A673 (cell line): ENCODE measurements at places on chromosomes 7 and 10.

- DNase-seq: no peak
Measured at GRCh38 chr7:148289630-148290029, 300.9 kb upstream of the C7orf33 start.

DNA sequence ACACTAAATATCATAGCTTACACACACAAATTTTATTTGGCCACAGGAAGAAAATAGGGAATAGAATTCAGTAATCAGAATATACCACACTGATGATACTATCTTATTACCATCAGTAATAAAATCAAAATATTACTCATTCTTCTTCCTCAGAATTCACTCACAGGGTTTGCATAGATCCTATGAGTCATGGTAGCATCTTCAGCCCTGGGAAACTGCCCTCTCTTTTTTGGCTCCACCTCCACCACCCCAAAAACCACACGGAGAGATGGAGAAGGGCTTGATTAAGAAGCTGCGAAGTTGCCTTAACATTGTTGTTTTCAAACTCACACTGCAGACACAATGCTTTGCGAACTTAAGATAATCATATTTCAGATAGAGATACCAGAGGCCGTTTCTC, 154.1 kb upstream of the AHR start:
- DNase-seq: peak; percentile 16

DNA sequence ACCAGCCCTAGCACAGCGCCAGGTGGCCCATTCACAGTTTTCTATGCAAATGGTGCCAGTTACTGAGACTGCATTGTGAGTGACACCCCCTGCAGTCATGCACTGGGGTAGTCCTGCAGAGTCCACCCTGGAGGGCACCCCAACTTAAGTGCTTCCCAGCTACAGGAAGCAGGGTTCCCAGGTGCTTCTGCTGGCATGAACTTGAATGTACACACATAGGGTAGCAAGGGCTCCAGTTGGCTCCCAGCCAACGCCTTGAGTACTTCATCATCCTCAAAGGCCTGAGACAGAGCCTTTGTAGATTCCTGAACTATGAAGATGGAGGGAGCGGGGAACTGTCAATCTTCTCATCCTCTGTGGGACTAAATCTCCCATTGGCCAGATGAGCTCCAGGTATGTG, 11.5 kb upstream of the NPFFR1 start:
- DNase-seq: no peak

GRCh38 chr10:119859420-119860258, 13.0 kb downstream of the MCMBP start:
- peak; percentile 53 for DNase-seq

DNA sequence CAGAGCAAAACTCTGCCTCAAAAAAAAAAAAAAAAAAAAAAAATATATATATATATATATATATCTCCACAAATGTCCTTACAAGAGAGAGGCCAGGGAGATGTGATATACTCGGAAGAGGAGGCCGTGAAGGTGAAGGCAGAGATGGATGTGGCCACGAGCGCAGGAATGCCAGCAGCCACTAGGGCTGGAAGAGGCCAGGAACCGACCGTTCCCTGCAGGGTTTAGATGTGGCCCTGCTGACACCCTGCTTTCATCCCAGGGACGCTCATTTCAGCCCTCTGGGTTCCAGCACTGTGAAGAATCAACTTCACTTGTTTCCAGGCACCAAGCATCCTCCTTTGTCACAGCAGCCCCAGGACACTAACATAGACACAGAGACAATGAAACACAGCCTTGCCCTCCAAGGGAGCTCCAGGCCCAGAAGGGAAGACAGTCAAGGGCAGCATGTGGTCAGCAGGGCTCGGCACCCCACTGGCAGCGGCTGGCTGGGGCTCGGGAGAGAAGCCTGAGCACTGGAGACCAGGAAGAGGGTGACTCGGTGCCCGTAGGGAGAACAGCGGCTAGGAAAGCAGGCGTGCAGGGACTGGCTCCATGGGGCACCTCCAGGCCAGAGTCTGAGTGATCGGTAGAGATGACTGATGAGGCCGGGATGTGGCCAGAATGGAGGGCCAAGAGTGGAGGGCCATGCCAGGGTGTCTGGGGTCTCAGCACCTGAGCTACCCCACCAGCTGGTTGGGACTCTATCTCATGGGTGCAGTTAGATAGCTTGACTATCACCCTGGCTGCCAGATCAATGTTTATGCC, 7.6 kb downstream of the WDR86 start:
- no peak for DNase-seq

DNA sequence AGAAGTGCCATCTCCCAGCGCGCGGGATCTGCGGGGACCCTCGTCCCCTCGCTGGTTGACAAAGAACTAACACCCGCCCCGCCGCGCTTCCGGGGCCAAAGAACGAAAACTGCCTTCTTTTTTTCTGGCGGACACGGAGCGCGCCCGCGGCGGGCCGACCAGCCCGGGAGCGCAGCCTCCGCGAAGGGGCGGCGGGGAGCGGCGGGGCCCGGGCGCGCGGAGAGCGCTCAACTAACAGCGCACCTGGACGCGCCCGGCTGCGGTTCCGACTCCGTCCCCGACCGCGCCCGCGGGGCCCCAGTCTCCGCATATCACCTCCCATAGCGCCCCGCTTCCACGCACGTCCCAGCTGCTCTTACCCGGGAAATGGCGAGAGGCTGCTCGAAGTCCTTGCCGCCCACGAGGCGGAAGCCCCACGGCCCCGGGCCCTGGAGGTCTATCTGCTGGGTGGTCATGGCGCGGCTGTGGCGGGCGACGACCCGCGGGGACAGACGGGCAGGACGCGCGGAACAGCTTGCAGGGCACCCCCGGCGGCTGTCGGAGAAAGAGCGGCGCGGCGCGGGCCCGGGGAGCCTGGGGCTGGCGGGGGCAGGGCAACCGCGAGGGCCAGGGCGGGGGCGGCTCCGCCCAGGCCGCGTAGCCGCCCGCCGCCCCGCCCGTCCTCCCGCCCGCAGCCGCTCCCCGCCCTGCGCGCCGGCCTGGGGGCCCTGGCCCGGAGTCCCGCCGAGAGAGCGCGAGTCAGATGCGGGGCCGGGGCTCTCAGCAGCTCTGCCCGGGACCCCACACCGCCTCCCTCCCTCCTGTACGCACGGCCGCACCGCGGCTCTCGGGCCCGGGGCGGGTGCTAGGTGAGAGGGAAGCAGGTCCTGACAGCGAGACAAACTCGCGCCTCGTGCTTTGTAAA, at the start of gene PDLIM1:
PDLIM1 (minus strand) TSS at position 543 of the 904 bp plus-strand sequence; CDS start at position 455, 88 bp downstream.
- no peak for DNase-seq

DNA sequence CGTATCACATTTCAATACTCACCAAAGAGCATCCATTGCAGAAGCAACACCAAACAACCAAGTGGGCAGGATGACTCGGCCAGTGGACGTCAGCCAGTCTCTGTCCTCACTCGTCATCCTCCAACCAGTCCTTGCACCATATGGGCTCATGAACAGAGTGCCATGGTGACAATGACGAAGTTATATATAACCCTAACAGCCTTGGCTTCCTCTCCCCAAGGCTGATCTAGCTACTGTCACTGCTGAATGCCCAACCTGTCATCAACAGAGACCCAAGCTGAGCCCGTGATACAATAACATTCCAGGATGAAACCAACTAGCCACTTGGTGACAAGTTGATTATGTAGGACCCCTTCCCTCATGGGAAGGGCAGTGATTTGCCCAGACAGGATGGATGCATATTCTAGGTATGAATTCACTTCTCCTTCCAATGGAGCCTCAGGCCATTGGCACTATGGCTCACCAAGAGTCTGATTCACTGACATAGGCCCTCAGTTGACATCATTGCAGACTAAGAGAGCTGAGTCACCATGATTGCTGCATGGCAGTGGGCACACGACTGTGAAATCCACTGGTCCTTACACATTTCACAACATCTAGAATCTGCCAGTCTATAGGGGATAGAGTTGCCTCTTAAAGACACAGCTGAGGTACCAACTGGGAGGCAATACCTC, 26.3 kb upstream of the PPIF start:
- DNase-seq: peak; percentile 22
